ENCODE measurements at places on chromosomes 1 and 21.

DNA sequence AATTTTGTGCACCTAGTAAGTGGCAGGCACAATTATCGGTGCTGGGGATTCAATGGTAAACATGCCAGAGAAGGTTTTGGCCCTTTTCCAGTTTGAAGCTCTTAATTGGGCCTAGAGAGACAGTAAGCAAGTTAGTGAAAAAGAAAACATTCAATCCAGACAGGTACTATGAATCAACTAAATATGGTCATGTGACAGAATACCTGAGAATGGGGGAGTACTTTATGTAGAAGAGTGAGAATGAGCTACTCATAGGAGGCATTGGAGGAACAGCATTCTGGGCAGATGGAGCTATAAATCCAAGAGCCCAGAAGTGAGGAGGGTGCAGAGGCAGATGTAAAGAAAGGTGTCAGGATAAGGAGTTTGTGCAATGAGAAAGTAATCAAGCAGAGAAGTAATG, 1017.9 kb downstream of the ADGRL2 start:
- DNase-seq: no peak

- no peak for DNase-seq
These were observed 8.9 kb upstream of the PTPRF start for GRCh38 chr1:43521756-43522155.

- DNase-seq: no peak
These were observed 11.5 kb upstream of the LAPTM5 start for GRCh38 chr1:30768830-30769718.

DNA sequence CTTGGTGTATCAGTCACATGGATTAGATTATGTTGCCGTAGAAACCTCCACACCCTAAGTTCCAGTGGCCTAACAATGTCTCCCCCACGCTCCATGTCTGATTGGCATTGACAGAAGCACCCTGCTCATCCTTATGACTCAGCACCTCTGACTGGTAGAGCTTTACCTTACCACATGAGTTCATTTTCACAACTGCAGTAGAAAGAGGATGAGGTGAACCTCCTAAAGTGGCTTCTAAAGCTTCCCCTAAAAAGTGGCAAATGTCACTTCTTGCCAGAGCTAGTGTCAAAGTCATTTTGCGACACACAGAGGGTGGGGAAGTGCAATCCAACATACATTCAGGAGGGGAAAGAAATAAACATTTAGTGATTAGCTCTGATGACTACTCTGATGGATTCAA, 30.6 kb upstream of the LYPD8 start:
- DNase-seq: no peak

DNA sequence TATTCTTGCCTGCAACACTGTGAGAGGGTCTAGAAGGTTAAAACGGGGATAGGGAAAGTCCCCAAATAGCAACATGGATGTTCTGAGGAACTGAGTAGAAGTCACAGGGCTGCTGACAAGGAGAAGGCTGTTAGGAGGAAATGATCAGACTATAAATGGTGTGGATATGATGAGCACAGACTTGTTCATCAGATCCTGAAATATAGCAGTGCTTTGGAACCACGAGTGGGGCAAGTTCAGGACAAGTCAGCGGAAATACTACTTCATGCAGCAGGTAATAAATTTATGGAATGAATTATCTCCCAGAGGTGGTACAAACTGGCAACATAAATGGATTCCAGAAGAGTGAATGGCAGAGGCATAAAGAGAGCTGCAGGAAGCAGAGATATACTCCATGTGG, 3.2 kb upstream of the KIAA0040 start:
- no peak for DNase-seq

- no peak for DNase-seq
These were observed 239.3 kb downstream of the SIPA1L2 start for GRCh38 chr1:232390590-232390989.
